NCI-H1417 (cell line): ENCODE measurements at places on chromosomes 6 and 20.

GRCh38 chr20:54497931-54498718 is 22.7 kb downstream of the DOK5 start:
- DNase-seq, result no peak

DNA sequence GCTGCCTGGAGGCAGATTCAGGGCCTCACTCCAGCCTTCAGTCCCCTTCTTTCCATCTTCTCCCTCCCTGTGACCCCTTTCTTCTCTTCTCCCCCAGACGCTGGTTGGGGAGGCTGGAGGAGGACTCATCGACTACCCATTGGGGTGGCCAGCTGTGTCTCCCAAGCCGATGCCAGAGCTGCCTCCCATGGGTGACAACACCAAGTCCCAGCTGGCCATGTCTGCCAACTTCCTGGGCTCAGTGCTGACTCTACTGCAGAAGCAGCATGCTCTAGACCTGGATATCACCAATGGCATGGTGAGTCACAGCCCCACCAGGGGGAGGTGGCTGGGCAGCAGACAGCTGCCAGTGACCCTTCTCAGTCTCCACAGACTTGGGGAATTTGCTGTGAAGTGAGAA is 12.9 kb downstream of the BPIFB4 start:
- DNase-seq, result no peak

DNA sequence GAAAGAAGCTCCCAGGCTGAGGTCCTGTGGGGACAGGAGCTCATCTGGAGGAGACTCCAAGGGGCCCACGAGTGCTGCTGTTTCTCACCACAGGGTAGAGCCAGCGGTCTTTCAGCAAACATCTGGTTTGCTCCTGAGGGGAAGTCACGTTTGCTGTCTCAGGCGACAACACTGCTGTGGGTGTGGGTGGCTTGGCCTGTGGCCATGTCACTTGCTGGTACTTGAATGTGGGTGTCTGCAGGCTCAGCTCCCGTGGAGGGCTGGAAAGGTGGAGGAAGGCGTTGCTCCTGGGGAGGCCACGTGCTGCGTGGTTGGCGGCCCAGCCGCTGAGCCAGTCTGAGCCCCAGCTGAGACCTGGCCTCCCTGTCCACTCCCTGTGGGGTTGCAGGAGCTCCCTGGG is 52.8 kb upstream of the MPC1 start:
- no peak for DNase-seq

DNA sequence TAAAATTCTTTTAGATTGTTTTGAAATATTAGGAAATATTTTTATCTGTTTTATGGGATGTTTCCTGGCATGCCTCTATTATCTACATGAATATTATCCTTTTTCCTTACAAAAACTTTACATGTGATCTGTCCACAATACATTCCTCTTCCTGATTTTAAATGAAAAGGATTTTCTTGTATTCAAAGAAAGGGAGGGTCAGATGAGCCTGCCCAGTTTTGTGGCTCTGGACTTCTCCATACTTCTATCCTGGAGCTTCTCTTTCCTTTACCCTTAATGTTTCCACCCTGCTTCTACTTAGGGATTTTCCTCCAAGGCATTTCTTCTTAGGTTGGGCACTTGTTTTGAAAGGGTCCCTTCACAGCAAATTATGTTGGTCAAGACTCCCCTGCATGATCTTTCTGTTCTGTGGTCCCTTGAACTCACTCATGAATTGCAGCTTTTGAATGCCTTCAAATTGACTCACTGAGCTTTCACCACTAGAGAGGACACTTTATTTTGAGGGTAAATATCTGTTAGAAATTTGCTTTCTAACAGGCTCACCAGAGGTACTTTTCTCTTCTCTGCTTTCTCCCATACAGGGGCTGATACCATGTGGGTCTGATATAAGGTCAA is 104.9 kb downstream of the CENPW start:
- no peak for DNase-seq

DNA sequence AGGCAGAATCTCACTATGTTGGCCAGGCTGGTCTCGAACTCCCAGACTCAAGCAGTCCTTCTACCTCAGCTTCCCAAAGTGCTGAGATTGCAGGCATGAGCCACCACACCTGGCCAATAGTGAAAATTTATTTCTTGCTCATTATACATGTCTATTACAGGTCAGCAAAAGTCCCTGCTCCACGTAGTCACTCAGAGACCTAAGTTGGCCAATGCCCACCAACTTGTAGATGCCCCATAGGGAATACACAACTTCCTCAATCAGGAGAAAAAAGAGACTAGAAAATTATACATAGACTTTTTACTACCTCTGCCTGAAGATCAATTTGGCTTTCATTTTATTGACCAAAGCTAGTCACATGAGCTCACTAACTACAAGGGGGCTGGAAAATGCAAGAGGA is 22.0 kb upstream of the CGA start:
- DNase-seq, result no peak

GRCh38 chr6:143301188-143301587 is 149.3 kb downstream of the ADAT2 start:
- no peak for DNase-seq
